ENCODE measurements at places on chromosomes 5 and 9.

- no peak for DNase-seq
Observed at GRCh38 chr5:159210846-159211245, 1.5 kb upstream of the RNF145 start.

DNA sequence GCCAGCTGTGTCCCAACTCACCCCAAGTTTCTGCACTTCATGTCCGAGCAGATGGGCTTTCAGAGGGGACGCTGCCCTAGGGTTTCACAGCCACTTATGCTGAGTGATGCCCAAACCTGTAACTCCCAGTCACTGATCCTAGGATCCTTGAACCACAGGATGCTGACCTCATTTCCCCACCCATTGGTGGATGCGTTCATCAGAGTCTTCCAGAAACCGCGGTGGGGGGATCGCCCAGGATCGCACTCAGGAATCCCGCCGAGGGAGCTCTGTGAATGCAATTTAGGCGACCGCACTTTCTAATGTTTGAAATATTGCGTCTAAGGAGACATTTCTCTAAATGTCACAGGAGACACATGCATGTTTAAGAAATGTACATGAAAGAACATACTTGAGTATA is 212.3 kb upstream of the IRX4 start:
- DNase-seq: no peak

DNA sequence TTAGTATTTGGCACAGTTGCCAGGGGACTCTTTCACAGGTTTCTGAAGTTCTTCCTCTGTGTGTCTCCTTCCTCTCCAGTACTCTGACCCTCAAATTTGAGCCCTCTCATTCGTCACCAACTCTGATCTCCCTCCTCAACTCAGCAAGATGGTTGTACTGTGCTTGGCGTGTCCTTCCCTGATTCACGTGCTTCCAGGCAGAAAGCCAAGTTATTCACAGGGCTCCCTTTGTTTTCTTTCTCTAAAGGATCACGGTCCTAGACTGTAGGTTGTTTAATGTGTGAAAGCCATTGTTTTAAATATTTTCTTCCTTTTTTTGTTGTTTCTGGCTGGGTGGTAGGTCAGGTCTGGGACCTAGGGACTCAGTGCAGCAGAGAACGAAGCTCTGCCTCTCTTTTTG is 142.9 kb downstream of the DMAC1 start:
- DNase-seq: no peak

DNA sequence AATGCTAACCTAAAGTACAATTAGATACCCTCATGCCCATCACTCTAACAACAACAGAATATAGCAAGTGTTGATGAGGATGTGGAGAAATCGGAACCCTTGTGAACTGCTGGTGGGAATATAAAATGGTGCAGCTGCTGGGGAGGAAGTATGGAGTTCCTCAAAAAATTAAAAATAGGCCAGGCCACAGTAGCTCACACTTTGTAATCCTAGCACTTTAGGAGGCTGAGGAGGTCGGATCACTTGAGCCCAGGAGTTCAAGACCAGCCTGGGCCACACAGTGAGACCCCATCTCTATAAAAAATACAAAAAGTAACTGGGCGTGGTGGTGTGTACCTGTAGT is 18.0 kb upstream of the MRNIP start:
- no peak for DNase-seq

GRCh38 chr5:159133041-159133741 is 33.5 kb upstream of the EBF1 start:
- DNase-seq: peak; percentile 44

DNA sequence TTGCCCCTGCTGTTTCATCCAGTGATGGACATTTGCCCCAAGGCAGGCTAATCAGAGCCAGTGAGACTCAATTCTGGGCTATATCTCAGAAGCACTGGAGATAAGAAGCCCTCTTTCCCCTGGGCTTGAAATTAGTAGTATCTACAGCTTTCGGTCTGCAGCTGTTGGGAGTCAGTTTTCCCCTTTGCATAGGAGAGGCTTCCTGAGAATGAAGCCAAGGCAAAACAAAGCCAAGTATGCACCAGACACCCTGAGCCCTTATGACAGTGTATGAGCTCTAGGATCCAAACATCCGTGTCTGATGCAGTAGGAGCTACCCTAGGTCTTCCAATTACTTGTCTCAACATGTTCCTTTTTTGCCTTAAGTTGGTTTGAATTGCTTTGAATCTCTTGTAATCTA is 79.2 kb upstream of the PANK3 start:
- DNase-seq: no peak

DNA sequence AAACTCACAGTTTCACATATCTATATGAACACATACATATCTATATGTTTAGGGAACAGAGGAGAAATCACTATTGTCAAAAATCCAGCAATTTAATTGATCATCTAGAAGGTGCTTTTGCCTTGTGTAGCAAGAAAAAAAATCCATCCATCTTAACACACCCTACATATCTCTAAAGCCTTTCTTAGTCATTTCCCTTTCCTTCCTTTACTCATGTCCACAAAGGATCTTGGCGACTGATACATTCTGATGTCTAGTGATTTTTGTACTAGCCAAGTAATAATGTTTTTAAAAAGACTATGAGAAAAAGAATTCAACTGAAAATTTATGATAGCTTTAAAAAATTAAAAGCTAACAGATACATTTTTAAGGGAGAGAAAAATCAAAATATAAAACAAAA is 22.5 kb downstream of the ZDHHC21 start:
- DNase-seq: no peak

GRCh38 chr9:135566552-135566951 is 5.0 kb downstream of the PAEP start:
- DNase-seq: no peak

- DNase-seq: no peak
Observed at GRCh38 chr9:75142202-75142601, 53.9 kb downstream of the OSTF1 start.

- no peak for DNase-seq
Observed at GRCh38 chr5:146754621-146755020, 123.9 kb downstream of the PPP2R2B start.

DNA sequence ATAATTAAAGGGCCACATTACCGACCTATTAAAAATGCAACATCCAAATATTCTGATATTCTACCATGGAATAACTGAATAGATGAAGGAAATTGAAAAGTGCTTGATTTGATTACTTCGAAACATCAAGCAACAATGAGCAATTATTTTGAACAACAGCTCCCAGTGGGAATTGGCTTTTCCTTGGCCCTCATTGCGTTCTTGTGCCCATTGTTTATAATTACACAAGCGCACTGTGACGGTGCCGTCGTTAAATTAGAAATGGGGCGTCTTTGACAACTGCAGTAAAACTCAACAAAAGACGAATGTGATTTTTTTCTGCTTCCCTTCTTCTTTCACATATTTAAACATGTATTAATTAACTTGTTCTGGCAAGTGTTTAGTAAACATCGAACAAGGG is 61.6 kb downstream of the CDH6 start:
- DNase-seq: no peak

DNA sequence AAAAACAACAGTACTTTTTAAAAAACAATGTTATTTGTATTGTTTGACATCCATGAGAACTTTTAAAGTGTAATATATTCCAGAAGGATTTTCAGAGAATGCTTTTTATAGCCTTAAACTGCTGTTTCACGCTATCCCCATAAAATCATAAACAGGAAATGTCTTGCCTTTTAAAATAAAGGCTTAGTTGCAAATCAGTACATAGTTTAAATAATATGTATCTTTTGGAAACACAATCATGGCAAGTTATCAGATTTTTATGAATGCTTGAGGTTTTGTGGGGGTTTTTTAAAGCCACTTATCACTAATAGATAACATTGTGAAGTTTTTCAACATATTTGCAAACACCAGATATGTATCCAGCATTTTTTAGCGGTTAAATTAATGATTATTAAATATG is 37.2 kb upstream of the F2RL2 start:
- DNase-seq: no peak

DNA sequence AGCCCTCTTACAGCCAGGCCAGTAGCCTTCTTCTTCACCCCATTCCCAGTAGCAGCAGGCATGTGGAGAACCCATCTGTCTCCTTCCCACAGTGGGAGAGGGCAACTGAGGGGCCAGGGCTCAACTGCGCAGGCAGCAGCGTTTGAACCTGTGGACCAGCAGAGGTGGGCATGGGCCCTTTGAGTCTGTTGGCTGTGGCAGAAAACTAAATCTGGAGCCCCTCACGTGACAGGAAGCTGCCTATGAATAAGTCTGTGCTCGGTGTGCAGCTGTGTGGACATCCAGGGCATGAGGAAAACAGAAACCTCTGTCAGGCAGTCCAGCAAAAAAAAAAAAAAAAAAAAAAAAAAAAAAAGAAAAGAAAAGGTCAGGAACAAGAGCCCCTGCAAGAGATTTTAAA is 189.2 kb upstream of the NR3C1 start:
- DNase-seq: no peak

- no peak for DNase-seq
Observed at GRCh38 chr9:33120620-33121019, 44.1 kb upstream of the SMU1 start.

GRCh38 chr5:173175523-173175922 is 31.2 kb downstream of the BNIP1 start:
- no peak for DNase-seq

GRCh38 chr9:33196736-33197135 is 29.6 kb upstream of the B4GALT1 start:
- DNase-seq: no peak

- no peak for DNase-seq
Observed at GRCh38 chr5:137714946-137715345, 20.9 kb downstream of the KLHL3 start.

GRCh38 chr9:114387680-114388356 is at the start of gene AKNA:
Gene AKNA (minus strand): TSS chr9:114387982. CDS start chr9:114381333, 6,649 bp downstream.
- no peak for DNase-seq

DNA sequence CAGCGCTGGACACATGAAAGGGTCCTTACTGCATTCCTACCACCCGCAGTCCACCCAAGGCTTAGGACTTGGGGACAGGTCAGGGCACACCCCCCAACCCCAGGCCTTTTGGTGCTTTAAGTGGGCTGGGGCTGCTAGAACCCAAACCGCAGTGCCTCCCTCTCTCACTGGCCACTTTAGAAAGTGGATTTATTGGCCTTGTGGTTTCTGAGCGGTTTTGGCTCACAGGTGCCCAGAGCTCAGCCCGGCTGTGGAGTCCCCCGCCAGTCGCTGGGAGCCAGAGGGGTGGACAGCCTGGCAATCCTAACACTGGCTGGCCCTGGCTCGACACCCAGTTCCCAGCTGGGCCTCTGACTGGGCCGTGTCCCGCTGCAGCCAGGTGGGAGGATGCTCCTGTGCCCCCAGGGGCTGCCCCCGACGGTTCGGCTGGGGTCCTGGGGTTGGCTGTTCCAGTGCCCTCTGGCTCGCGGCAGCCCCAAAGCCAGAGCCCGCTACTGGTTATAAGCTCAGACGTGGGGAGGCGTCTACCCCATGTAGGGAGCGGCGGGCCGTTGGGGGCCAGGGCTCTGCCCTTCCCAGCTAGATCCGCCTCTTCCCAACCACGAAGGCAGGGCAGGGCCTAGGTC is 65.2 kb upstream of the RNU6ATAC start:
- no peak for DNase-seq

GRCh38 chr9:96113032-96113431 is 188.9 kb downstream of the HSD17B3 start:
- no peak for DNase-seq

GRCh38 chr5:140292212-140293036 is 10.5 kb downstream of the PFDN1 start:
- no peak for DNase-seq

DNA sequence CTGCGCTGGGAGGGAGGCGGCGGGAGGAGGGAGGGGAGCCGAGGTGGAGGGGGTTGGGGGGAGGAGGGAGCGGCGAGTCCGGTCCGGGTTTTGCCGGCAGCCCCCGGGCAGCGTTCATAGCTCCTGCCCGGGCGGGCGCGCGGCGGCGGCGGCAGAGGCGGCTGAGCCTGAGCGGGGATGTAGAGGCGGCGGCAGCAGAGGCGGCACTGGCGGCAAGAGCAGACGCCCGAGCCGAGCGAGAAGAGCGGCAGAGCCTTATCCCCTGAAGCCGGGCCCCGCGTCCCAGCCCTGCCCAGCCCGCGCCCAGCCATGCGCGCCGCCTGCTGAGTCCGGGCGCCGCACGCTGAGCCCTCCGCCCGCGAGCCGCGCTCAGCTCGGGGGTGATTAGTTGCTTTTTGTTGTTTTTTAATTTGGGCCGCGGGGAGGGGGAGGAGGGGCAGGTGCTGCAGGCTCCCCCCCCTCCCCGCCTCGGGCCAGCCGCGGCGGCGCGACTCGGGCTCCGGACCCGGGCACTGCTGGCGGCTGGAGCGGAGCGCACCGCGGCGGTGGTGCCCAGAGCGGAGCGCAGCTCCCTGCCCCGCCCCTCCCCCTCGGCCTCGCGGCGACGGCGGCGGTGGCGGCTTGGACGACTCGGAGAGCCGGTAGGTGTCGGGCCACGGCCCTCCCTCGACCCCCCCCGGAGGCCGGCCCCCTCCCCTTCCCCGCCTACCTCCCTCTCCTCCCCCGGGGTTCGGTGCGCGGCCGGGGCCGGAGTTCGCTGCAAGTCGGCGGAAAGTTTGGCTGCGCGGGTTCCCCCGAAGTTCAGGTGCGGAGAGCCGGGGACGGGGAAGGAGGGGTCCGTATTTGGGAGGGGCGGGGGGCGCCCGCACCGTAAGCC is at the start of gene CXXC5:
Gene CXXC5 (plus strand): TSS at position 145 of the 877 bp plus-strand sequence. CDS start 32,175 bp downstream, outside the sequence.
- DNase-seq: no peak

GRCh38 chr5:122413722-122414121 is 101.7 kb downstream of the SNCAIP start:
- no peak for DNase-seq

- DNase-seq: no peak
Observed at GRCh38 chr5:105168806-105169205, 1606.2 kb upstream of the NUDT12 start.

DNA sequence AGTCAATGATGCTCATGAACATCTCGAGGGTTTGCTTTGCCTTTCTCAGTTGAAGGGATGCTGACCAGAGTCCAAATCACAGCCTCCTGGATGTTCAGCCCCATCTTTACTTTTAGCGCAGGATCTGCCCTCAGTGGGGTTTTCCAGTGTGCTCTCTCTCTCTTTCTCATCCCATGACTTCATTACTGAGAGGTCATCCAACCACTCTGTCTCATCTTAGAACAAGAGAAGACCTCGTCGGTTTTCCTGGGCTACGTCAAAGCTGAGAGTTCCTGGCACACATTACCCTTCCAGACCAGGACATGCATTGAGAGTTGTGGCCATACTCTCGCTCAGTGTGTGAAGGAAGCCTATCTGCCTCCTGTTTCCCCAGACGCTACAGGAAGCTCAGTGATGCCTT is 47.3 kb downstream of the C9orf152 start:
- DNase-seq: no peak

DNA sequence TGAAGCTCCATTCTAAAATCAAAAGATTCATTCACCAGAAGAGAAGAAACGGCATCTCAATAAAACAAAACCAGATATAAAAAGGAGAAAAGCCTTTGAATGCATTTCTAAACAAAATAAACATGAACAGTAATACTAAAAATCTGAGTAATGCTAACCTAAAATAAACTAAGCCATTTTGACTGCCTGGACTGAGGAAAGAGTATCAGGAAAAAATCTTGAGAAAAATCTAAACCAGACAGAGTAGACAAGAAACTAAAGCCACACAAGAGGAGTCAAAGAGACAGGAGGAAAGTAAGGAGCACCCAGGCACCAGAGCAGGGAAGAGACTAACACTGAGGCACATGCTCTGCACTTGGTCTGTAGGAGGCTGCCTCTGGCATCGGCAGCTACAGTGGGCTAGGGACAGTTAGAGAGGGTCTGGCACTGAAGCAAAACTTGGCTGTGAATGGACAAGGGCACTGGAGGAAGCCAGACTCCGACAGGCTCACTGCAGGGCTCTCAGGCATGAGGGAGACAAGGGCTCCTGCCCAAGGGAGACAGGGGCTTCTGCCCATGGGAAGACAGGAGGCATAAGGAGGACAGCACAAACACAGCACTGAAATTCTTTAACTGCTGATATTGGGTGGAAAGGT is 50.2 kb downstream of the DROSHA start:
- no peak for DNase-seq

- DNase-seq: no peak
Observed at GRCh38 chr9:121156263-121156731, 45.4 kb downstream of the RAB14 start.

All from HCT116 (cell line).